Inflammatory macrophage (primary cell): ENCODE measurements at places on chromosomes 2 and 18.

DNA sequence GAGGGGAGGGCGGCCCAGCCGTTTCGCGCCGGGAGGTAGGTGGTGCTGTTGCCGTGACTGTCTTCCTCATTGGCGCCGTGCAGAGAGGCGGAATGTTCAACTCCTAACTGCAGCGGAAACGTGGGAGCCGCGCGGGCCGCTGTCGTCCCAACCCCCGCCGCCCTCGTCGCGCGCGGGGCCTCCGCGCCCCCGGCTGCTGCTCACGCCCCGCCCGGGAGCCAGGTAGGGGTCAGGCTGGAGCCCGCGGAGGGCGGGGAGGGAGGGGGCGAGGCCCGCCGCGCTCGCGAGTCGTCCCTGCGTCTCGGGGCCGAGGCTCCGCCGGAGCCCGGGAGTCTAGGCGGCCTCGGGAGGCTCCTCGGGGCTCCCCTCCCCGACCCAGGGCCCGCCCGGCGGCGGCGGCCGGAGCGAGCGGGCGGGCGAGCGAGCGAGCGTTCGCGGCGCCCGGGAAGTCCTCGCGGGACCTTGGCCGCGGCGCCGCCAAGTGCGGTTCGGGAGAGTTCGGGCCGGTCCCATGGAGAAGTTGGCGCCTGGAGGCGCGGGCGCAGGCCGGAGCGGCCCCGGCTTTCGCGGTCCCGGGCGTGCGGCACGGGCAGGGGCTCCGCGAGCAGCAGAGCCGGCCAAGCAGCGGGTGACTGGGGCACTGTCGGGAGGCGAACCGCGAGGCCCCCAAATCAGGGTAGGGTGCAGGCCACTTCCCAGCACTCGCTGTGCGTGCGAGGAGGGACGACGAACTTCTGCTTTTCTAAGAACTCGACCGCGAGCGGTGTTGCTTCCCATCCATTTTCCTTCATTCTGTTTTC is at the start of gene MAP3K20:
Gene MAP3K20, plus strand, starts transcription at position 66 of the 800 bp plus-strand sequence. CDS start 15,186 bp downstream, outside the sequence.
- DNase-seq: peak; percentile 78

DNA sequence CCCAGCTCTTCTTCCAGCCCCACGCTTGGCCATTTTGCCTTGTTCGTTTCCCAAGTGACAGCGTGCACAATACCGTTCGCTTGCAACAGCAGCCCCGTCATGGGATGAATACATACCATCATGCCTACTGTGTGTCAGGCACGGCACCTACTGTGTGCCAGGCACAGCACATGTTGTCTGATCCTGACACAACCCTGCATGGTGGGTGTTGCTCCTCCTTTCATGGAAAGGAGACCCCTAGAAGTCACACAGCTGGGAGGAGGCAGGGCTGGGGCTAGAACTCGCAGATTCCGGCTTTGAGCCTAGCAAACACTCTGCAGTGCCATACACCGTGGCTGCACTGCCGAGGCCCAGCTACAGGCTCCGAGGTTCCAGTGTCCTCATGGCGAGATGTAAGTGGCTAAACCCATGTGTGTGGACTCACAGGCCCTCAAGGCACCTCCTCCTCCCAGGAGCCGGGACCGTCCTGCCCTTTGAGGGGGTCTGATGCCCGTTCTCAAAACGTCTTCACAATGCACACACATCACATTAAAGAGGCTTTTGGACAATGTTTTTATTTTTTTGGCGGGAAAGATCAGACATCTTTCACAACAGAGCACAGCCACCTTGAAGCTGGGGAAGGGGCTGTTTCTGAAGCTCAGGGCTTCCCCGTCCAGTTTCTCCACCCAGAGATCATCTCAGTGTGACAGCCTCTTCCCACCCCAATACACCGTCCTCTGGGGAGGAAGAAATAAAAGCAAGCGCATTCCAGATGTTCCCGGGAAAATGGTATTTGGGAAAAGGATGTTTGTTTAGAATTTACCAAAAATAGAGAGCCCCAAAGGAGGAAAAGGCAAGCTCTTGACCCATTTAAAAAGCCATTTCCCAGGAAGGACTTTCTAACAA is 64.9 kb downstream of the HS1BP3 start:
- DNase-seq: no peak

GRCh38 chr18:73835656-73836364 is 311.8 kb downstream of the FBXO15 start:
- no peak for DNase-seq

DNA sequence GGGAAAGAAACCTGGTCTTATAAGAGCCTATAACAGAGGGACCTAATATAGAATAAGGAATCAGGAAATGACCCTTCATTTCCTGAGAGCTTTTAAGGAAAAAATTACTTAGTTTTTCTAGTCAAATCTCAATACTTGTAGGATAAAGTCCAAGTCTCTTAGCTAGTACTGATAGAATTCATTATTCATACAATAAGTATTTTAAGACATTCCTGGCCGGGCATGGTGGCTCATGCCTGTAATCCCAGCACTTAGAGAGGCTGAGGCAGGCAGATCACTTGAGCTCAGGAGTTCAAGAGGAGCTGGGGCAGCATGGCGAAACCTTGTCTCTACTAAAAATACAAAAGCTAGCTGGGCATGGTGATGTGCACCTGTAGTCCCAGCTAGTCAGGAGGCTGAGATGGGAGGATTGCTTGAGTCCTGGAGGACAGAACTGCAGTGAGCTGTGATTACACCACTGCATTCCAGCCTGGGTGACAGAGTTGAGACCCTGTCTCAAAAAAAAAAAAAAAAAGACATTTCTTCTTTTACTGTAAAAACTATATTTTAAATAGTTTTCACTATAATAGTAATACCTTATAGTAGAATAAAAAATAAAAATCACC is 3.2 kb downstream of the RAB3GAP1 start:
- DNase-seq: no peak

- peak; percentile 82 for DNase-seq
These were observed 627 bp upstream of the CRACDL start for GRCh38 chr2:98936353-98937351.

DNA sequence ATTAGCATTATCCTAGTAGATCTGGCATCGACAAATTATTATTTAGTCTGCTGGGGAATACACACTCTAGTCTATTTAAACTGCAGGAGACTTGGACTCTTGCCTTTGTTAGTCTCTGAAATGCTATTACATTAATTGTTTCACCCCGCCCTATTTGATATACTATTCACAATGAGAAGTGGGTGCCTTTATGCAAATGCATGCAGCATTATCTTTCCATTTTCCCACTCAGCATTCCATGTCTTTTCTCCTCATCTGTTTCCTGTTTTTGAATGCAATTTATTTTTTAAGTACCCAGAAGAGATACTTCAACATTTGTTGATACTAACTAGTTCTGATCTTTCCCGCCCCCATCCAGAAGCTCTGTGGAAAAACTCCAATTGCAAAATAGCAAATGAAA is 395.3 kb upstream of the NXPH2 start:
- DNase-seq: no peak

DNA sequence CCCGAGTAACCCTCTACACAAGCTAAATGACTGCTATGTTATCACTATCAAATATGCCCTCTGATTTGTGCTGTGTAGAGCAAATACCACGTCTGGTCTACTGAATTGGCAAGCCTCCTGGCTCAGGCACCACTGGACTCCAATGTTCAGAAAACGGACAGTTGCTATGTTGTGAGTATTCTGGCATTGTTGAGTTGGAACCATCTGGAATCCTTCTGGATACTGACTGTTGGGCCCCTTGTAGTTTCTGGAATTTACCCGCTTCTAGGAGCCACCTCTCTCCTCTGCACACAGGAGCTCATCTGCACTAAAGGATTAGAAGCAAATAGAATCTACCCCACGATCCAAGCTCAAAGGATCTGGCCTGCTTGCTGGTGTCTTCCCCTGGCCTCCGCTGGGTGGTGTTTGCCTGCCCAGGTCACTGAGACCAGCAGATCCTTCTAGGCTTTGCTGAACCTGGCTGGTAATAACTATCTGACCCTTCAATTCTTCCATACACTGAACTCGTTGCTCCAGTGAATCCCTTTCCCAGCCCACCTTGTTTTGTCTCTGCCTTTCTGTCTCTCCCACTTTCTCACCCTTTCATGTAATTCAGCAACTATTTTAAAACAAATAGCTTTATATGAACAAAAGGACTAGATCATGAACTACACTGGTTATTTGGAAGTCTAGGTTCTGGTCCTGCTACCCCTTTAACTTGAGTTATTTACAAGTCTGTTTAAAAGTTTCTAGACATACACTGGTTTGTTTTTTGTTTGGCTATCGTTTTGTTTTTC is 2.1 kb upstream of the HAAO start:
- DNase-seq: no peak

DNA sequence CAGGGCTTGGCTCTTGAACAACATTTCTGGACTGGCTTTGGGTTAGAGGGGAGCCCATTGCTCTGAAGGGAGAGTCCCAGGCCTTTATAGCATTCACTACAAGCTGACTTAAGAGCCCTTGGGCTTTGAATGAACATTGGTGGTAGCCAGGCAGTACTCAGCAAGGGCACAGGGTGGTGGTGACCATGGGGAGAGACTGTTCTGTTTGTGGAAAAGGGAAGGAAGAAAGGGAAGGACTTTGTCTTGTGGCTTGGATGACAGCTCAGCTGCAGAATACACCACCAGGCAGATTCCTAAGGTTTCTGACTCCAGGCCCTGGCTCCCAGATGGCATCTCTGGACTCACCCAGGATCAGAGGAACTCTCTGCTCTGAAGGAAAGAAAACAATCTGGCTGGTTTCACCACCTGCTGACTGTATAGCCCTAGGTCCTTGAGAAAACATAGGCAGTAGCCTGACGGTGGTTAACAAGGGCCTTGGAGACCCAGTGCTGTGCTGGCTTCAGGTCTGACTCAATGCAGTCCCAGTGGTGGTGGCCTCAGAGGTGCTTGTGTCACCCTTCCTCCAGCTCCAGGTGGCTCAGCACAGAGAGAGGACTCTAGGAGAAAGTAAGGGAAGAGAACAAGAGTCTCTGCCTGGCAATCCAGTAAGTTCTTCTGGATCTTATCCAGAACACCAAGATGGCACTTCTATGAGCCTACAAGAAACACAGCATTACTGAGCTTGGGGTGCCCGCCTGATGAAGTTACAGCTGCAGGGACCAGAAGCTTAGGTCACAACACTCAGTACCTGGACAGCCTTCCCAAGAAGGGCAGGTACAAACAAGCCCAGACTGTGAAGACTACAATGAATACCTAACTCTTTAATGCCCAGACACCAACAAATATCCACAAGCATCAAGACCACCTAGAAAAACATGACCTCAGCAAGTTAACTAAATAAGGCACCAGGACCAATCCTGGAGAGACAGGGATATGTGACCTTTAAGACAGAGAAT is 16.4 kb upstream of the ABCB11 start:
- DNase-seq: peak; percentile 71

DNA sequence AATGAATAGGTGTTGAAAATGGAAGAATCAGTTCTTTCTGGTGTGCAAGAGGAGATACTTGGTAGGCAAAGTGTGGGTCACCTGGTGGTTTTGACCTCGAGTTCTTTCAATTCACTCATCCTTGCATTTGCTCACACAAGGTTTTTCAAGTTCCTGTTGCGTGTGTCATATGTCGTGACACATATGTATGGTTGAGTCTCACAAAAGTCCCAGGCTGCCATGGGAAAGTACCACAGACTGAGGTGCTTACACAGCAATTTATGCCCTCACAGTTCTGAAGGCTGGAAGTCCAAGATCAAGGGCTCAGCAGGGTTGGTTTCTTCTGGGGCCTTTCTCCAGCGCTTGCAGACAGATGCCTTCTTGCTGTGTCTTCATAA is 64.4 kb downstream of the NCK2 start:
- no peak for DNase-seq

GRCh38 chr2:61946666-61947065 is 41.2 kb downstream of the COMMD1 start:
- DNase-seq: no peak

DNA sequence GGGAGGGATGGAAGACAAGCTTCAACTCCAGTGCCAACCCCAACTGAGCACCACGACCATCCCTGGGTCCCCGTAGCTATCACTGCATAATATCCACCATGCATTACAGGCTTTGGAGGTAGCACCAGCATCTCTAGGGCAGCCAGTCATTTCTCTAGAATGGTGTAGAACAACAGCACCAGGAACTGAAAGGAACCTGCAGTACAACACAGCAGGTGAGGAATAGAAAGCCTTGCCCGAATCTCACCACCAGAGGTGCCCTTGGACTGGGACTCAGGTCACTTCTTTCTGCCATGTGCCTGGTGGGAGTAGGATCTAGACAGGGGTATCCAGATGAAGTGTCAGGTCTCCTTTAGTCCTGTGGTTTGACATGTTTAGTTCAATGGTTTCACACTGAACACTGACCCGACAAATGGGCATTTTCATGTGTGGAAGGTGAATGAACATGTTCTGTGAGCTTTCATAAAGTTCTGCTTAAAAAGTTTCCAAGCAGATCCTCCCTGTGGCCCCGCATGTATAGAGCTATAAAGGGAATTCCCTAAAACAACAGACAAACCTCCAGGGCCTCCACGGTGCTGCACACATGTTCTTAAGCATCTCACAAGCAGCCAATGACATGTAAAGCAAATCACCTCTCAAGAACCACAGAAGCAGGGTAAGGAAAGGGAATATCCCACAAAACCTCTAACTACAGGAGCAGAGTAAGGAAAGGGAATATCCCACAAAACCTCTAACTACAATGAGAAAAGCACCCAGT is 208.3 kb downstream of the AFF3 start:
- no peak for DNase-seq

DNA sequence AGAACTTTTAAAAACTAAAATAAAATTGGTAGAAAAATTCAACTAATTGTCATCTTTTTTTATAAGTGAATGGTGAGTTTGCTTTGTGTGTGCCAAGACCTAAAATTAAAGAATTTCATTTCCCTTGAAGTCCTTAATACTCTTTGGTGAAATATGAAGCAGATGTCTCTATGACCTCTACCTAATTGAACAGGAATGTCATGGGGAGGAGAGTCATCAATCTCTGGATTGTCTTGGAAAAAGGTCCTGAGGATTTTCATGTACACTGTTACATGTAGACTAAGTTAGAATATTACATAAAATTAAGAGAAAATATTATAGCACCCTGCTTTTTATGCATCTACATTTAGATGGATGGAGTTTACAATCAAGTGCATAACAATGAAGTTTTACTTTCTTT is 177.9 kb upstream of the LRP1B start:
- no peak for DNase-seq

- DNase-seq: no peak
These were observed 61.1 kb downstream of the DDX1 start for GRCh38 chr2:15652801-15653200.

DNA sequence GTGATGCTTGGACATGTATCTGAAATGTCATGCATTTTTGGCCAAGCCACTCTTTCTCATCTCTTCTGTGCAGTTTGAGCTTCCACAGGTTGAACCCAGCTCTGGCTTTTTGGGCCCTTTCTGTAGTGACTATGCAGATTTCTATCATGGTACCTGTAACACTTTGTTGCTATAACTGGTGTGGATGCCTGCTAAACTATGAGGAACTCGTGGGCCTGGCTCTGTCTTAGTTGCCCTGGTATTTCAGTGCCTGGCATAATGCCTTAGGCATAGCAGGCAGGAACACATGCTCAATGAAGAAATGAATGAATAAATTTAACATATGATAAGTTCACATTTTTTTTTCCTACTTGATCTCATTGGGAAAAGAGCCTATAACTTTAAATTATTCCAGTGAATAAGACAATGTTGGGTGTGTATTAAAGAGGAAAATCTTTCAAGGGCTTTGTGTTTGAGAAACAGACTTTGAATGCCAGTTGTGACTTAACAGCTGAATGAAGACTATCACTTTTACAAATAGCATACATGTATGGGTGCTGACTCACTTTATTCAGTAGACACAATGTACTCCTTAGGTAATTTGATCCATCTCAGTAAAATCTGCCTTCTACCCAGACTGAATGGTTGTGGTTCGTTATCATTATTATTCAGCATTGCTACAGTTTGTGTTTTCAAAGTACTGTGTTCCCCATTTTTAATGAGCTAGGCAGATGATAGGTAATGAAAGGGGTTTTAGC is 86.4 kb upstream of the MAP4K3 start:
- no peak for DNase-seq
